Aorta (tissue), 5 donors: ENCODE measurements at places on chromosomes 4 and X. TPM values are rescaled to one million over a fixed set of nuclear protein-coding genes. Genes with fewer than 3 reads are reported as not detected.

The SPINK2 gene
- total RNA-seq = not detected

The IL21 gene
- not detected for total RNA-seq

The HEPH gene
- total RNA-seq = 58.2 TPM

The NAP1L2 gene
- 5.6 TPM for total RNA-seq

The SASH3 gene
- total RNA-seq = 12.7 TPM

The PPBP gene
- total RNA-seq = 8.4 TPM

The IQCM gene
- total RNA-seq = not detected

The ADGRG2 gene
- total RNA-seq = 1.7 TPM

The NPY1R gene
- 40.2 TPM for total RNA-seq

The ADGRG4 gene
- 1.5 TPM for total RNA-seq

The IBSP gene
- not detected for total RNA-seq

The GK gene
- total RNA-seq = 14.2 TPM

The SLC34A2 gene
- 1.4 TPM for total RNA-seq

The MAGEB1 gene
- not detected for total RNA-seq

The ATP5ME gene
- total RNA-seq = 162 TPM

The MAGEA10 gene
- total RNA-seq = not detected

The NDNF gene
- total RNA-seq = 3.5 TPM

DNA sequence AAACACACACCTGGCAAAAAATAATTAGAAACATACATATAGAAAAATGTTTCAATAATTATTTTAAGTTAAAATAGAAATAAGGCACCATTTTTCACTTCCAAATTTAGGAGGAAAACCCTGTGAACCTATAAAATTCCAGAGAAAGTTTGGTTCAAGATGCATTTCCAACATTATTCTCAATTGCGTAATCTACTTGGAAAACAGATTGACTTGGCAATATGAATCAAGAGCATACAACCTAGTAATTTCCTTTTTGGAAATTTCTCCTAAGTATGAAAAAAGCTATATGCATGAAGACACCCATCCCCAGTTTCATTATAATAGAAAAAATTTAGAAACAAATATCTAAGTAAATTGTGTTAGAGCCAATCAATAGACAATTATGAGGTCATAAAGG lies 242.9 kb downstream of the IQCM start:
- no peak for DNase-seq

DNA sequence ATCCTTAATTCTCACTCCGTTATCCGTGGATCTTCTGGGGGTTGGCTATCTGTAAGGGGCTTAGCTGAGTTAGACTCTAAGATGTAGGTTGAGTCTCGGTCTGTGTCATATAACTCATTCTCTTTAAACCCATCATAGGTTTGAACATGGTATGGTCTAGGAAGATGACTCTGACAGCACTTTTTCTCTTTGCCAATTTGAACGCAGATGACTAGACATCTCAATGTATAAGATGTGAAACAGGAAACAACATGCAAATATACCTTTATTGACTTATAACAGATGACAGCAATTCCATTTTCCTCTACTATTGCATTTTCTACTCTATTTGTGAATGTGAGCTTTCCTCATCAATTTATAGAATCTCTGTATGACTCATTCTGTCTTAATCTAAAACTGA lies 634.8 kb upstream of the MAGEB2 start:
- no peak for DNase-seq

GRCh38 chr4:25552580-25553271 lies 102.9 kb upstream of the SLC34A2 start:
- peak; percentile 48 for DNase-seq

- DNase-seq = no peak
These were observed 22.5 kb downstream of the TCEAL1 start for GRCh38 chrX:103651151-103651773.

GRCh38 chrX:95835223-95835622 lies 849.4 kb upstream of the DIAPH2 start:
- no peak for DNase-seq

DNA sequence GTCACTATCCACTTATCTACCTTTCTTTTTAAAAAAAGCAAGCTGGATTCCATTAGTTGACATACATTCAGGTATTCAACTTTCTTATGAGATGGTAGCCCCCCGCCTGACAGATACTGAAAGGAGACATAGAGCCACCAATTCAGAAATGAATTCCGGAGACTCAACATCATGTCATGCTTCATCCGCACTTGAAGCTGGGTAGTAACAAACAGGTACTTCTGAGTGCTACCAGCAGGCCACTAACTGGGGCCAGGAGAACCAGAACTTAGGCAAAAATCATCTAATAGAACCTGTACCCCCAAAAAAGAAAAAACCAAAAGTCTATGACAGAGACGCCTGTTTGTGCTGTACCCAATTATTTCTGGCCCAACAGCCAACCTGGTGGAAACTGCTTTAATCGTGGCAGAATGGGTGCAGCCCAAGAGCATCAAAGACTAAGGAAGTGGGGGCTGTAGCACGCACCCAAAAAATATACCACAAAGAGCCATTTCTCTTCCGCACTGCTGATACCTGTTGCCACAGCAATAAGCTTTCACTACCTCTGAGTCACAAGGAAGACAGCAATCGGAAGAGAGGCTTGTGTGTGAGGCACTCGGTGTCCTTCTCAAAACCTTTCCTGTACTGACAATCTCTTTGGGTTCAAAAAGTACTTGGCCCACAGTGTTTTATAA lies 84.8 kb downstream of the AFAP1 start:
- no peak for DNase-seq

DNA sequence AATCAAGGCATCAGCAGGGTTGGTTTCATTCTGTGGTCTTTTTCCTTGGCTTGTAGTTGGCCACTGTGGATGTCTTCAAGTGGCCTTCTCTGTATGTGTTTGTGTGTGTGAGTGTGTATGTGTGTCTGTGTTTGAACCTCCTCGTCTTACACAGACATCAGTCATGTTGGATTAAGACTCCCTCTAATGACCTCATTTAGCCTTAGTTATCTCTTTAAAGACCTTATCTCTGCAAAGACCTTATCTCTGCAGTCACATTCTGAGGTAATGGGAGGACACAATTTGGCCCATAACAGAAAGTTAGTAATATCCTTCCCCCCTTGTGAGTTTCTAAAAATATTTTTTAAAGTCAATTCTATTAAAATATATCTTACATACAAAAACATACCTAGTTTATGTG lies 126.7 kb downstream of the EMCN start:
- no peak for DNase-seq

GRCh38 chrX:12443534-12444098 lies 305.3 kb downstream of the FRMPD4 start:
- DNase-seq = no peak

DNA sequence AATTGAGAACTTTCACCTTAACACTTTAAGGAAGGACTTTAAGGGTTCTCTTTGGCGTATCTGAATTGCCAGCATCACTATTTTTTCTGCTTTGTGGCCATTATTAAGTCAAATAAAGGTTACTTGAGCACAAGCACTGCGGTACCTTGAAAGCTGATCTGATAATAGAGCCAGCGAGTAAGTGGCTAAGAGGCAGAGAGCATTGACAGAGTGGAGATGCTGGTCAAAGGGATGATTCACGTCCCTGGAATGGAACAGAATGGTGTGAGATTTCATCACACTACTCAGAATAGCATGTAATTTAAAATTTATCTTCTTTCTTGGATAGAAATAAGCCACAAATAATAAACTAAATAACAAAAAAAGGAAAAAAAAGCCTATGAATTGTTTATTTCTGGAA lies 57.1 kb upstream of the NPFFR2 start:
- DNase-seq = no peak

GRCh38 chr4:76665153-76665552 lies 230.1 kb downstream of the SHROOM3 start:
- DNase-seq = no peak

DNA sequence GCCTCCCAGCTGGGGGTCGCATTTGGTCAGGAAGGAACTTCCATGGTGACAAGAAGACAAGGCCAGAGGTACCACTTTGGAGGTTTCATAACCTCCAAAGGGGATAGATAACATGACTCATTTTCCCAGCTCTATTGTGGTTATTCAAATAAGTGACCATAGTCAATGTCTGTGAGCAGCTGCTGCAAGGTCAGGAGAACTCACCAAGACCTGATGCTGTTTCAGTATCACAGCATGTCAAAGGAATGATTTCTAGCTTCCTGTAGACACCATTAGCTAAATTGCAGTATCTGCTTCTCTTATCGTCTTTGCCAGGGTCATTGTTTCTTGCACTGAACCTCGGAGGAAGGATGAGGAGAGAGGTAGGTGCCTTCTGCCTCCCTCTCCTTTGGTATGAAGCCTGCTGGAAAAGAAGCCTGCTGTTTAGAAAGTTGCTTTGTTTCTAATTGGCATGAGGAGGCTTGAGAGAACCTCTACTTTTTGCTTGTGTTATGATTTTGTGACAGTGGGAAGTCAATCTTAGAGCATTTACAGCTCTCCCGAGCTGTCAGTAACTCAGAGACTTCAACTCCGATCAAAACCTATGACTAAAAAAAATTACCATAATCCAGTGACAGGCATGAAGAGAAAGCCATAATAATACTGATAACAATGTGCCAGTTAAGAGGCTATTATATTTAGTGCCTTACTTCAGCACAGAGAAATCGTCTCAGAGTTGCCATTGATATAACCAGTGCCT lies 38.0 kb upstream of the GATB start:
- no peak for DNase-seq

DNA sequence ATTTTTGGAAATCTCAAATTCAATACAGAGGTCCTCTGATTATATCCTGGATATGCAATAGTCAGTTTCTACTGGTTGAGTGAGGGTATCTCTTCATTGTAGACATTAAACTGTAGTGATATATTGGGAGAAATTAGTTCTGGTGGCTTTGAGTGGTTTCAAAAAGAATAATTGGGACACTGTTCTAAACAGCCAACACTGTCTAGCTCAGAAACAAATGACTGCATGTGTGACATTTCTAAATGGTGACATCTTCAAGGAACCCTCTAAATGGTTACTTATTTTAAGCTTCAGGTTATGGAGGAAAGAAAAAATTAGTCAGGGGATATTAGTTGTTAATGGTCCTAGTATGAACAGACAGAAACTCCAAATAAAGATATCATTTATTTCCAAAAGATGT lies 186.2 kb downstream of the LARP7 start:
- no peak for DNase-seq

DNA sequence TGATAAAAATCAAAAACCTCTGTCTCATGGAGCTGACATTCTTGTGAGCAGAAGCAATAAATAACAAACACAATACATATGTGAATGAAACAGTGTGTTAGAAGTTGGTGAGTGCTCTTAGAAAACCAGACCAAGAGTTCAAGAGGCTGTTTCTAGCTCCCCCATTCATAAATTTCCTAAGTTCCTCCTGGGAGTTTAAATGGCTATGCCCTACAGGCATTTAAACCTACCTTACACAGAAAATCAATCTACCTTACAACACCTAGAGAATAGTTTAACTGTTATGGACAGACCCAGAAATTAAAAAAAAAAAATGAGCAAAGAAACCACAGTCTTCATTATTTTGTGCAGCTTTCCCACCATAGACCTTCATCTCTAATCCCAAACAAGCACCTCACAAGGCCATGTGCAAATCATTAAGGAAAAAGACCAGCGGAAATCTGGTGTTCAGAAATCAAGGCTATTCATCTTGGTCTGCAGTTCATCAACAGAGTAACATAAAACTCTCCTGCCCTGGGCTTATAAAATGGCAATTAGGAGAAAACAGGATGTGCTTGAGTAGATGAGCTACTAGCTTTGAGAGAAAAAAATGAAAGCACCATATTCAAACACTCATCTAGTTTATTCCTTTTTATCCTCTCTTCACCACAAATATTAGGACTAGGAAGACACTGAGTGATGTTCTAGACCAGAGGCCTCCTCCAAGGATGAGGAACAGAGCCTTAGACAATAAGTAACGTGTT lies 147.2 kb downstream of the SHROOM3 start:
- no peak for DNase-seq

- DNase-seq = no peak
These were observed 30.6 kb upstream of the IL9R start for GRCh38 chrX:155966876-155967275.

DNA sequence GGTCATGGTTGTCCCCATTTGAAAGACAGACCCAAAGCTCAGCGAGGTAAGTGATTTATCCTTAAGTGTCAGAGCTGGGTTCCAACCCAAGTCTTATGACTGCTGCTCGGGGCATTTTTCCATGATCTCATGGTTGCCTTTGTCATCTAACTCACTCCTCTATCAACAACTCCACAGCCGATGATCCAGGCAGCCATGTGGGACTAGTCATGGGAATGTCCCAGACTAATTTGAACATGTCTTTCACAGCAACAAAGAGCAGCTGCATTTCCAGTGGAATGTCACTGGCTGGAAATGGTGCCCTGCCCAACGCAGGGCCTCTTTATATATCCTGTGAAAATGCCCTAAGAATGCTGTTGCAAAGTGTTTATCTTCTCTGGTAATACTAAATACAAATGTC lies 284.8 kb upstream of the PPARGC1A start:
- DNase-seq = no peak

- DNase-seq = no peak
These were observed 298.3 kb downstream of the TRIML1 start for GRCh38 chr4:188437535-188437934.

DNA sequence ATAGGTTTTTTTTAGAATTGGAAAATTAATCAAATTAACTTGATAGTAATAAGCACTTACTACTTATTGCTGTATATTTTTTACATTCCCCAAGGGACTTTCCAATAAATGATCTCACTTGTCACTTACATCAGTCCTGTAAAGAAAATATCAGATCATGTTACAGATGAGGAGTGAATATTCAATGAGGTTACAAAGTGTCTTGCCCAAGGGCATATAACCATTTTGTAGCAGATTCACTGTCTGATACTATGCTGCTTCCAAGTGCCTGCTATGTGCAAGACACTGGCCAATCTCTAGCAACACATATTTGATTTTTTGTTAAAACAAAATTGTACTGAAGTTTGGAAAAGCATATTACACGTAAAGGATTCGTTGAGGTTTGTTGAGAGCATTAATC lies 1287.7 kb downstream of the FAM133A start:
- DNase-seq = no peak

DNA sequence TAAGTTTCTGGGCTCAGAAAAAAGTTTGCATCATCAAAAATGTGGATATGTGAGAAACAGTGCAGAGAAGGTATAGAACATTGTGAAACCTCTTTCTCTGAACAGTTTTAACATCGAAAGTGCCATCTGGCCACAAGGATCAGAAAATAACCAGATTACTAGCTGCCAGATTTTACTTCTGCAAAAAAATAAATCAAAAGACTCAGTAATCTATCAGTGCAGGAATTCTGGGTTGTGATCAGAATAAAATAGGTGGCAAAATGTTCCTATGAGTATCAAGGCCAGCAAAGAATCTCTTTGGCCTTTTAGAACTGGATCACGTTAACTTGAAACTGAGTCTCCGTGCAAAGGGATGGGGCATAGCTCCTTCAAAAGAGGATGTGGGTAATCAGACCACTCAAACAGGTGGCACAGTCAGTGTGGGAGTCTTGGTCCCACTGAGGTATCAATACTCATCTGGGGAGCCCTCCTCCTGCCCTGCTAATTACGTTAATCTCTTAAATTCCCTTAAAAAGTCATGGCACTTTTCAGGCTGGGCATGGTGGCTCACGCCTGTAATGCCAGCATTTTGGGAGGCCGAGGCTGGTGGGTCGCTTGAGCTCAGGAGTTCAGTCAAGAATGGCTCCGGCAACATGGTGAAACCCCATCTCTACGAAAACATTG lies 26.7 kb upstream of the RBM47 start:
- no peak for DNase-seq

- DNase-seq = no peak
These were observed 74.0 kb downstream of the GASK1B start for GRCh38 chr4:158098802-158099201.

GRCh38 chr4:84529169-84529751 lies 30.2 kb upstream of the NKX6-1 start:
- DNase-seq = no peak

- DNase-seq = no peak
These were observed 2.9 kb downstream of the LETM1 start for GRCh38 chr4:1852904-1853623.
